Astrocyte of the spinal cord (primary cell): ENCODE measurements at places on chromosomes 1 and 21.

- DNase-seq = peak; percentile 48
These were observed 514.0 kb upstream of the ADAMTS5 start for GRCh38 chr21:27480841-27481261.

- no peak for DNase-seq
These were observed 164.3 kb downstream of the SETD4 start for GRCh38 chr21:35896060-35896459.

GRCh38 chr1:95780836-95781235 is 546.8 kb downstream of the RWDD3 start:
- no peak for DNase-seq

DNA sequence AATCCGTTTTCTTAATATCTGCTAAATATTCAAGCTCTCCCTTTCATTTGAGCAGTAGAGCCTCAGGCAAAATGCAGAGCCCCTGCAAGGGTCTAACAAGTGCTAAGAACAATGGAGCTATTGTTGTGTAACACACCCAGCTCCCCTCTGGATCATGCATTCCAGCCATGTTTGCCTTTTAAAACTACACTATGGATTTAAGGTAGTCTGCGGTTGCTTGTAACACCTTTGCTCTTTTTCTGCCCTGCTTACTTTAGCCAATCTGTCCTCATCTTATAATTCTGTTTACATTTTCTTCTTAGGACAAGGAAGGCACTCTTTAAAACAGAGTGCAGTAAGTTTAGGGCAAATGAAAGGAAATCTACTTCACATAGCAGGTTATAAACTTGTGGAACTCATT is 60.0 kb upstream of the C1orf105 start:
- peak; percentile 6 for DNase-seq

GRCh38 chr1:211541720-211542477 is 37.1 kb downstream of the SLC30A1 start:
- peak; percentile 46 for DNase-seq

GRCh38 chr1:167860231-167860923 is 53.6 kb downstream of the ADCY10 start:
- peak; percentile 5 for DNase-seq

- no peak for DNase-seq
These were observed 8.2 kb upstream of the KCNE2 start for GRCh38 chr21:34355570-34355969.

DNA sequence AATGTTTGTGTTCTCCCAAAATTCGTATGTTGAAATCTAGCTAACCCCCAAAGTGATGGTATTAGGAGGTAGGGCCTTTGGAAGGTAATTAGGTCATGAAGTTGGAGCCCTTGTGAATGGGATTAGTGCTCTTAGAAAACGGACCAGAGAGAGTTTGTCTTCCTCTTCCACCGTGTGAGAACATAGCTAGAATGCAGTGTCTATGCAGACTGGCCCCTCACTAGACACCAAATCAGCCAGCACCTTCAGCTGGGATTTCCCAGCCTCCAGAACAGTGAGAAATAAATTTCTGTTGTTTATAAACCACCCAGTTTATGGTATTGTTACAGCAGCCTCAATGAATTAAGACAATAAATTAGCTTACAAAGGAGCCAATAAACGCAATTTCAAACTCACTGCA is 58.0 kb downstream of the KIAA0319L start:
- DNase-seq = no peak

GRCh38 chr1:206754011-206754410 is 16.6 kb upstream of the IL19 start:
- no peak for DNase-seq

GRCh38 chr1:233470741-233471499 is 143.0 kb upstream of the KCNK1 start:
- no peak for DNase-seq

DNA sequence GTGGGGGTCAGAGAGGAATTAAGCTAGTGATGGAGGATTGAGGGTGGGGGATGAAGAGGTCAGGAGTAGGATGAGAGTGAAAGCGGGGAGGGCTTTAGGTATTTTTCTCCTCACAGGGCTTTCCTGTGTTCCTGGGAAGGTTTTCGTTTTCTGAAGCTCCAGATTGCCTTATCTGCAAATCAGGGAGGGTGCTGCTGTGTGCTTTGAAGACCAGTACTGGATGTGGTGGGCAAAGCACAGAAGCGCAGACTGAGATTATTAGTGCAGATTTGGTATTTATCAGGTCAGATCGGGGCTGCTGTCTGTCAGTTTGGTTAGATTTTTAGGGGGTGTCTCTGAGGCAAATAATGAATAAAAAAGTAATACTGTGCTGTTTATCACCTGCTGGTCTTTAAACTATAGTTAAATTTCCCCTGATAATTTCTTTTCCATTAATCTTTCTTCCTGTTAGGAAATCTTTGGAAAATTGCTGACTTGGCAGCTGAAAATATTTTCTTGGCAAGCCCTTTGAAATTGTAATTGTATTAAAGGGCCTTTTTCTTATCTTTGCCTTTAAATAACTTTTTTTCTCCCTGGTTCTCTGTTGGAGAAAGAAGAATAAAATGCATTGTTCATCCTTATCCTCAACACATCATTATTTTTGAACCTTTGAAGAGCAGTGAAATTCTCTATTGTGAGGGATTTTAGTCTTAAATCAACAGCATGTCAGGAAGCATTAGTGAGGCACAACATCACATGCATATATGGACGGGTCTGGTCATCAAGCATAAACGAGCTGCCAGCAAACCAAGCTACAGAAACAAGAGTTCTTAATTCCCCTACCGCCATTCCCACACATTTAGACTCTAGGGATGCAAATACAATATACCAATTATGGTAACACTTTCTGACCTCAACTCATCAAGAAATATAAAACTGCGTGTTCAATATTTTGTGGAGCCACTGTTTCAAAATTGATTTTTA is 139.6 kb downstream of the S1PR1 start:
- no peak for DNase-seq

DNA sequence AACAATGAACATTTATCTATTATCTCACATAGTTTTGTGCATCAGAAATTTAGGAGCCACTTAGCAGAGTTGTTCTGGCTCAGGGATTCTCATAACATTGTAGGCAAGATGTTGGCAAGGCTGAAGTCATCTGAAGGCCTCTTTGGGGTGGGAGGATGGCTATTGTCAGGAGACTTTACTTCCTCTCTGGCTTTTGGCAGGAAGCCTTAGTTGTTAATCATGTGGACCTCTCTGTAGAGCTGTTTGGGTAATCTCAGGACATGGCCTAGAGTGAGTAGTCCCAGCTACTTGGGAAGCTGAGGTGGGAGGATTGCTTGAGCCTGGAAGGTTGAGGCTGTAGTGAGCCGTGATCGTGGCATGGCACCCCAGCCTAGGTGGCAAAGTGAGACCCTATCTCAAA is 40.2 kb downstream of the RASAL2 start:
- peak; percentile 70 for DNase-seq

GRCh38 chr1:53604291-53604919 is 134.6 kb downstream of the GLIS1 start:
- DNase-seq = peak; percentile 43

GRCh38 chr1:115837740-115838421 is 3.0 kb downstream of the NHLH2 start:
- no peak for DNase-seq

DNA sequence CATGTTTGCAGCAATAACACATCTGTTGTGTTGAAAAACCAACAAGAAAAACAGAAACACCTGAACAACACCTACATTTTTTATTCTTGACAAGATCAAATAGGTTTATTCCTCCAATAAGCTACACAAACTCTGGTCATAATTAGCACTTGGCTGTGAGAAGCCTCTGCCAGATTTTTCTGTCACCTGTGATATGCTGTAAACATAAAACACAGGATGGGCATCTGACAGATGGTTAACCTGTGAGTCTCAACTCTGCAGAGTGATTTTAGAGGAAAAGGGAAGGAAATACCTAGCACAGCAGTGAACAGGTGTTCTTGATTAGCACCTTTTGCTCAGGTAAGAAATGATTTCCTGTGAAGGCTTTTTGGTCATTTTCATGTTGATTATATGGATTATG is 175.4 kb upstream of the COA6 start:
- no peak for DNase-seq

GRCh38 chr1:55448261-55448660 is 233.1 kb upstream of the USP24 start:
- no peak for DNase-seq

DNA sequence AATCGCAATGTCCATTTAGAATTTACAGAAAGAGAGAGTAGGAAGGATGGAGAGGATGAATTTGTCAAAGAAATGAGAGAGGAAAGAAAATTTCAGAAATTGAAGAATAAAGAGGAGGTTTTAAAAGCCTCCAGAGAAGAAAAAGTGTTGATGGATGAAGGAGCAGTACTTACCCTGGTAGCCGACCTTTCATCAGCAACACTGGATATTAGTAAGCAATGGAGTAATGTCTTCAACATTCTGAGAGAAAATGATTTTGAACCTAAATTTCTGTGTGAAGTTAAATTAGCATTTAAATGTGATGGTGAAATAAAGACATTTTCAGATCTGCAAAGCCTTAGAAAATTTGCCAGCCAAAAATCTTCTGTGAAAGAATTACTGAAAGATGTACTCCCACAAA is 12.5 kb downstream of the L1TD1 start:
- no peak for DNase-seq

DNA sequence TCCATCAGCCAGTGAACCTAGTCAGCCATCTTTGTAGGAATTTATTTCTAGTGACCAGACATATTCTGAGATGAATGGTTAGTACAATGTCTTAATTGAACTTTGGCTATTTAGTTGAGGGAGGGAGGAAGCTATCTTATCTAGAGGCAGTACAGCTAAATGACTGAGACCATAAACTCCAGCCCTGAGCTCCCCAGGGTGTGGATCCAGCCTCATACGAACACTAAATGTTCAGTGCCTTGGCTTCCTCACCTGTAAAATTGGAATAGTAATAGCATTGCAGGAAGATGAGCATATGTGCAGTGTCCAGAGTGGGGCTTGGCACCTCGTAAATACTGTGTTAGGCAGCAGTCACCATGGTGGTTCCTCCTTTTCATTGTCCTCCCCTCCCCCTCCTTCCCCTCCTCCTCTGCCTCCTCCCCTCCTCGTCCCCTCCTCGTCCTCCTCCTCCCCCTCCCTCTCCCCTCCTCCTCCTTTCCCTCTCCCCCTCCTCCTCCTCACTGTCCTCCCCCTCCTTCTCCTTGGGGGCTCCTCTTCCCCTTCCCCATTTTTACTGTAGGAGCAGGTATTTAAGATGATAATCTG is 108.2 kb downstream of the GALNT2 start:
- DNase-seq = no peak

DNA sequence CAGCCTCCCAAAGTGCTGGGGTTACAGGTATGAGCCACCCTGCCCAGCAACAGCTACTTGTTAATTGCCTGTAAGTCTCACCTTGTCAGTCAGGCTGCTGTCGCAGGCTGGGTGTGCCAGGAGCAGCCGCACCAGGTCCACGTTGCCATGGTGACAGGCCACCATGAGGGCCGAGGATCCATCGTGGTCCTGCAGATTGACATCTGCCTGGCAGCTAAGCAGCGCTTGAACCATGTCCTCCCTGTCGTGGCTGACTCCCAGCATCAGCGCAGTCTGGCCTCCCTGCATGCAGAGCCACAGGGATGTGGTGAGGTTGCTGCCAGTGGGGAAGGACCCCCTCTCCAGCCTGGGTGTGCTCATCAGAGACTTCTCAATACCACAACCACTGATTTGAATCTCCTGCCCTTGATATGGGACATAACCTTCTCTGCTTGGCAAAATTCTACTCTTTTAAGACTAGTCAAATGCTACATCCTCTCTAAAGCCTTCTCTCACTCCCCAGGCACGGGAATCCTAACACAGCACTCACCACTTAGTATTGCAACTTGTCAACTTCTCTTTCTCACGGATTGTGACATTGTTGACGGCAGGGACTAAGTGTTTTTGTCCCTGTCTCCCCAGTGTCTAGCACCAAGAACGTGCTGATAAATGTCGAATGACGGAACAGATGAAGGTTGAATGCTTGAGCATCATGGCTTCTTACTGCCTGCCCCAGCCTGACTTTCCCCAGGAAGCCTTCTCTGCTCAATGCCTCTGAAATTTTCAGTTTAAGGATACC is 52.9 kb downstream of the L1TD1 start:
- DNase-seq = no peak

DNA sequence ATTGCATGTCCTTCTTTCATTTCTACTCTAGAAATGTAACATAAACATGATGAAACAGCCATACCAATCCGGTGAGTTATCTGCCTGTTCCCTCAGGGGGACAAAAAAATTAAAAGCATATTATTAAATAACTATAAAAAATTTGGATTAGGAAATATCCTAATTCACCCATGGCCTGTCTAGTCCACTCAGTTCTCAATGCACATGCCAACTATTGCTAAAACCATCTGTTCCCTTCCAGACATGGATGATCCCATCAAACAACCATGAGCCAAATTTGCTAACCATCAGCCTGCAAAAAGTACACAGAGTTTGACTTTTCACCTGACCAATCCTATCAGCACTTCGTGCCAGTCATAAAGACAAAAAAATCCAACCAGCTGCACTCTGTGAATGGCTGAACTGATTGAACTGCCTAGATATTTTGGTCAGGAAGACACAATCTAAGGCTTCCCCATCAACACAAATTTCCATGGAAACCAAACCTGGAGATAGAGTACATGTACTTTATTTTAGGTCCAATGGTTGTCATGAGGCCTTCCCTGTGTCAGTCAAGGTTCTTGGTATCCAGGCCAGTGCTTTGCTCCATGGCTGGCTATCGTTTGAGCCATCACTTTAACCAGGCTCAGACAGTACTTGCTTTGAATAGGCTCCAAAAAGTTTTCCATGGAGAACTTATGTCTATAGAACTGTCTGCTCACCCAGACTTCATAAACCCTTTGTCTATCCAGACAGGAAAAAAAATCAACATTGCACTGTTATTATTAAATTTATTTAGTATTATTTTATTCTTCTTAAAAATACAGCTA is 570.8 kb downstream of the LTN1 start:
- DNase-seq = peak; percentile 24

DNA sequence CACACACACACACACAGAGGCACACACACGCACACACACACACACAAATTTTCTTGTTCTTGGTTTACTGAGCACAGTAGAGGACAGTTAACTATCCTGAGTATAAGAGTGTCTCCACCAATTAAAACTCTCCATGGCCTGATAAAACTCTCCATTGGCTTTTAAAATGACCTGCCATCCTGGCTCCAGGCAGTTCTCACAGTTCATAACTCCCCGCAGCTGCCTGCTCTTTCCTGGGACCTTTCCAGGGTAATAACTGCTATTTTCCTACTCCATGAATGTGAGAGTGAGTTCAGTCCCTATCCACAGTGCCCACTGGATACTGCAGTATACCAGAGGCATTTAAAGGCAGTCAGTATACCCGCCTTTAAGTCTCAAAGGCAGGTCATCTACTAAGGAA is 351.5 kb downstream of the PLPP3 start:
- no peak for DNase-seq

GRCh38 chr1:171807556-171807955 is 26.1 kb downstream of the METTL13 start:
- DNase-seq = no peak

- no peak for DNase-seq
These were observed 9.9 kb upstream of the SLC45A3 start for GRCh38 chr1:205690122-205690756.

- peak; percentile 36 for DNase-seq
These were observed 558 bp downstream of the PFKL start for GRCh38 chr21:44300262-44300959.
